Caudate nucleus (tissue), 63 donors: ENCODE measurements at places on chromosomes 2 and 18.

DNA sequence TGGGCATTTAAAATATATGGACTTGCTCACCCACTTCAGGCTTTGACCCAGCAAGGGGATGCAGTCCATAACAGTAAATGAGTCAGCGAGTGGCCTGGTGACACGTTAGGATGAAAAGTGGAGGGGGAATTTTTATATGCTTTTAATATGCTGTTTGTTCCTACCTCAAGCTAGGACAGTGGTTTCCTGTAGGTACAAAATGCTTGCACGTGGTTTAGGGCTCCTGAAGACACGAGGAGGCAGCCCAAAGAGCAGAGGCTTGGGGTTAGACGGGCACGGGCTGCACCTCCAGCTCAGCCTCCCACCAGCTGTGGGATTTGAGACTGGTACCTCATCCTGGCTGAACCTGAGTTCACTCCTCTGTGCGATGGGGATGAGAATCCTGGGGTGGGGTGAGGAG is 306.2 kb upstream of the CXCR4 start:
- DNase-seq = no peak

GRCh38 chr18:32310774-32311173 is 120.9 kb downstream of the MEP1B start:
- DNase-seq = no peak

DNA sequence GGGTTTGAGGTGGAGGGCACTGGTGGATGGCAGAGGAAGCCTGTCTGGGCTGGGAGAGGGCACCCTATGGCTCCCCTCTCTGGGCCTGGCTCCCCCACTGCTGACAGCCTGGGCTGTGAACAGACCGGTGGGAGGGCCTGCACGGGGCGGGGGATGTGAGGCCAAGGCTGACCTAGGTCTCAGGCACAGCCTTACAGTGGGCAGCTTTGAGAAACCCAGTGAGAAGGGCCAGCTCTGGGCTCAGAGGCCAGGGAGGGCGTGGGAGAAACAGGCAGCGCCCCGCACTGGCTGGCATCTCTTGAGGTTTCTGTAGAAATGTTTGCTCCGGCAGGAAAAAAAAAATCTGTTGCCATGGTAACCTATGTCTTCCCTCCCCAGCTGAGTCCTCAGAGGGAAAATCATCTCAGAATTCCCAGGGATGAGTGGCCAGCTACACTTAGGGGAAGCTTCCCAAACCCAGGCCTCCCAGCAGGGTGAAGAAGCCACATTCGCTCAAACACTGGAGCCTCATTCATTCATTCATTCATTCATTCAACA is 71.7 kb upstream of the TAF1B start:
- DNase-seq = no peak

DNA sequence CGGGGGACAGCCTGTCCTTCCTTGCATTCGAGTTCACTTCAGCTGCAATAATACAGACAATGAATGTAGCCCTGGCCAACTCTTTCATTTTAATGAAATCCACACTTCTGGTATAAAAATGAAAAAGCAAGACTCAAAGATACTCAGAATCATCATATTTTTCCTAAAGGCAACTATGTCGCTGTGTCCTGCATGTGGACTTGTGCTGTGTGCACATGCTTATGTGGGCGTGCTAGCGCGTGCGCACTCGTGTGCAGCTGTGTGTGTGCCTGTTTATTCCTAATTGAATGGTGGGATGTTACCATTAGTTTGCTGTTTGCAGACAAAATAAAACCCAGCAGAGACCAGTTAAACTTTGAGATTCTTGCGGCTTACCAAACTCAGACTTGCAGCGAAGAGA is 49.6 kb downstream of the SMIM21 start:
- no peak for DNase-seq

DNA sequence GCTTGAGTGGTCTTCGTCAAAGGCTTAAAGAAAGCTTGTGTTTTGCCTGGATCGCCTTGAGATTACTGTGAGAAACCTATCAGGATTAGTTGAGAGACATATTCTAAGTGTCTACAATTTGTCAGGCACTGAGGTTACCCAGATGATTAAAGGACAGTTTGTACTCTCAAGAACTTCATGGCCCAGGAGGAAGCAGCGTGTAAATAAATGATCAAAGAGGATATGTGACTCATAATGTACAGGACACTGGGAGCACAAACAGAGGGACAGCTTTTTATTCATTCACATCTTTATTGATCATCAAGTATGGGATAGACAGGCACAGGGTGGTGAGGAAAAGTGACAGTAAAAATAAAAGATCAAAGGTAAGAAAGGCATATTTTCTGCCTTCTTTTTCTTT is 152.6 kb upstream of the FSHR start:
- DNase-seq = no peak

- DNase-seq = no peak
Measured at GRCh38 chr2:124762388-124762787, 737.3 kb downstream of the CNTNAP5 start.

- DNase-seq = no peak
Measured at GRCh38 chr2:124668161-124668560, 643.1 kb downstream of the CNTNAP5 start.

GRCh38 chr18:78146136-78147085 is 833.2 kb upstream of the SALL3 start:
- no peak for DNase-seq

- DNase-seq = no peak
Measured at GRCh38 chr2:85266146-85267041, 61.4 kb downstream of the TGOLN2 start.

DNA sequence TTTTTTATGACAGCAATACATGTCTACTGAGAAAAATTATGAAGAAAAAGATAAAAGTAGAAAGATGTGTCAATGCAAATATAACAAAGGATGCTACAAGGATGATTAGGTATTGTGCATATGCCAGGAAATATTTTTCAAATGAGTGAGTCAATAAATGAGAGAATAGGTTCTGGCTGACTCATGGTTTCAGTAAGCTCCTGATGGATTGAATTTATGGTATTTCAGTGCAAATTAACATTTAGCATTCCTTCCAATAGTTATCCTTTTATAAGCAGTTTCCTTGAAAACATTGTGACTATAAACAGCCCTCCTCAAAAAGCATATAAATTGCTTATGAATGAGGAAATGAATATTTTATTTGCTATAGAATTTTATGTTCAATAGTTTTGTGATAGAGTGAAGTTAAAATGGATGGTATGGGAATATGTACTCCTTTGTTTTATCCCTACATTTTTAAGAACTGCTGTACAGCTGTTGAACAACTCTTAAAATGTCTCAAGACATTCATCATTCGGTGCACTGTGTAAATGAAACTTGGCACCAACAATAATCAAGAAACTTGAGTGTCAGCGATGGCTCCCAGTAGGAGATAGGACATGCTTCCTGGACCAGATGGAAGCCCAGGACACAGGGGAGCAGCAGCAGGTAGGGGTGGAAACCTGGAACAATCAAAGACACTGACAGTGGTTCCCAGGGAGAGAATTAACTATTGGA is 144.7 kb downstream of the PMAIP1 start:
- DNase-seq = no peak

GRCh38 chr2:85772841-85773491 is 19.2 kb downstream of the ATOH8 start:
- no peak for DNase-seq

- DNase-seq = no peak
Measured at GRCh38 chr2:204743393-204743960, 198.2 kb downstream of the PARD3B start.

DNA sequence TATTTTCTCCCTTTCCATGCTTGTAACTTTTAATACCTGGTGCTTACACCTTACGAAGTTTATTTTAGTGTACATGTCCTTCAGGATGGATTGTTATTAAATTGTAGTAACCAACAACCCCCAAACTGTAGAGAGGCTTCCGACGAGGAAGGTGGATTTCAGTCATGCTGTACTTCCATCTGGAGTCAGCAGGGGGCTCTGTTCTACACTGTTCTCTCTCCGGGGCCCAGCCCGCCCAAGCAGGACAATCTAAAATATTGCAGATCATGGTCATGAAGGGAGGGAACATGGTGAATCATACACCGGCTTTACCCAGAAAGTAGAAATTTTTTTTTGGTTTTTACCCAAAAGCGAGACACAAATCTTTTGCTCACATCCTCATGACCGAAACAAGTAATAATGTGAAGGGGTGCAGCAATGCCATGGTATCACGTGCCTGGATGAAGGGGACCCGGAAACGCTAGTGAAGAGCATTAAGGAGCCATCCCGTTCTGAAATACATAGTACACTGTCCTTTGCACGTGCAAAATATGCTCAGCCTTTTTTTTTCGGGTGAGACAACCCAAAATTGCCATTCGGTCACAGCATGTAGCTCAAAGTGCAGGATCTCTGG is 884.8 kb downstream of the EPHA4 start:
- DNase-seq = peak; percentile 17

DNA sequence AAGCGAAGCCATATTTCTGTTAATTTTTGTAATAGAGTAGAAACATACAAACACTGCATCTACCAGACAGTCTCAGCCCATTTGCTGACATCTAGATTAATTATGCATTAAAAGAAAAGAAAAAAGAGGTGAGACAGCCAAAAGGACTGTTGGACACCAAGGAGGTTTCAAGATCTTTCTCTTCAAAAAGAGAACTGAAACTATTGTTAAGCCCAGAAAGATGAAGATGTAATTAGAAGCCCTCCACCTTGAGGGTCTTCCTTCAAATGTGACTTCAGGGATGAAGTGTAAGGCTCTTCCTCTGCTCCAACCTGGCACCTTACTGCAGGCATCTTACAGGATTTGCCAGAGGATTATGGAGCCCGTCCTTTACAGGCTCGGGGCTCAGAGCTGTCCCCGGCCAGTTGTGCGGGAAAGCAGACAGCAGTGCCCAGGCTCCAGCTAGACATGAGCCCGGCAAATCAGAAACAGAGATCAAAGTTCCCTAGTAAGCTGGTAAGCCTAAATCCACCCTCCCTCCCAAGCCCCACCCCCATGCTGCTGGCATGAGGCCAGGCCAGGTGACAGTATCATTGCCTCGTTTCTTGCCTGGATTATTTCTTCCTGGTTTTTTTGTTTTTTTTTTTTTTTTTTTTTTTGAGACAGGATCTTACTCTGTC is 38.9 kb downstream of the ADI1 start:
- no peak for DNase-seq

DNA sequence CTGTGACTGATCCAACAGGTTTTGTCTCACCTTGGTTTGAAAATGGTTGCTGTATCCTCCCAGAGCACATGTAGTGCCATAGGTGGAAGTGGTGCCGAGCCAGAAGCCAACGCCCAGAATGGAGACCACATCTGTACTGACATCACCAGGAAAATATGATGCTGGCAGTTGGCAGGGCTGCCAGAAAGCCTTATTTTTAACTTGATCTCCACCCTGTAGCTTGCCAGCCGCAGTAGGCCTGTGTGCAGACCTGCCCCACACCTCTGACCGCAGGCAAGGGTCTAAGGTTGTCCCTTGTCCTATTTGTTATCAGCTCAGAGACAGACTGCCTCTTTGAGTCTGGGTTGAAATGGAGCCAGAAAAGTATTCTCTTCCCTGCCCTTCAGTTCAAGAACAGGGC is 123.5 kb upstream of the EML6 start:
- no peak for DNase-seq

- DNase-seq = no peak
Measured at GRCh38 chr2:102013206-102014040, 21.7 kb downstream of the IL1R2 start.

GRCh38 chr2:98355881-98356280 is 9.6 kb downstream of the CNGA3 start:
- DNase-seq = no peak

- no peak for DNase-seq
Measured at GRCh38 chr2:85692039-85692645, 2.0 kb upstream of the GNLY start.

- DNase-seq = no peak
Measured at GRCh38 chr2:111688482-111688881, 195.5 kb downstream of the ANAPC1 start.

DNA sequence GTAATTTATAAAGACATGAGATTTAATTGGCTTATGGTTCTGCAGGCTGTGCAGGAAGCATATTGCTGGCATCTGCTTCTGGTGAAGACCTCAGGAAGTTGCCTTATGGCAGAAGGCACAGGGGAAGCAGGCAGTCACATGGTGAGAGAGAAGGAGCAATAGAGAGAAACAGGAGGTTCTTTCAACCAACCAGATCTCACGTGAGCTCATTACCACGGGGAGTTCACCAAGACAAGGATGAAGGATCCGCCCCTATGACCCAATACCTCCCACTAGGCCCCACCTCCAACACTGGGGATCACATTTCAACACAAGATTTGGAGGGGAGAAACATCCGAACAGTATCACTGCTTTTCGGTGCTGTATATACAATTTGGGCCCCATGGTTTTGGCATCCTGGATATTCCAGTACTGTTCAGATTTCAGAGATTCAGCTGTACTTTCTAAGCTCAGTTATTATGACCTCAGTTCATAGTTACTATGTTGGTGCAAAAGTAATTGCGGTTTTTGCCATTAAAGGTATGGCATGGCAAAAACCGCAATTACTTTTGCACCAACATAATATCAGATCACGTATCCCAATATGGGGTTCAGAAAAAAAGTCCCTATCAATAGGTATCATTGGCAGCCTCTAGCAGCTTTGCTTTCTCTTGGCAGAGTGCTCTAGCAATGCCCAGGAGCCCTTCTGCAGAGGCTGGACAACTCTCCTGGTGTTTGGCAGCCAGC is 189.6 kb upstream of the SIX3 start:
- DNase-seq = no peak

DNA sequence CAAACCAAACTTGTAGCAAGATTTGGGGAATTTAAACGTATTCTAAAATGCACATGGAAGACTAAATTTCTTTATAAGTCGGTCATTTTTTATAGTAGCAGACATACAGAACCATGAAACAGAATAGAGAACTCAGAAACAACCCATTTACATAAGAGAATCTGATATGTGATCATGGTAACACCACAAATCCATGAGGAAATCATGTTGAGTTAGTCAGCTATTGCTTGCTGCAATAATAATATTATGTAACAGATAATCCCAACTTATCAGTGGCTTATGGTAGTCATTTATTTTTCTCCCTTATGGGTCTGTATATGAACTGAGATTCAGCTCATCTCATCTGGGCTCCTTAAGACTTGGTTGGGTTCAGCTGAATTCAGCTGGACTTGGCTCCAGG is 103.4 kb upstream of the SERTAD2 start:
- no peak for DNase-seq

GRCh38 chr2:151757861-151758260 is 23.6 kb upstream of the NEB start:
- no peak for DNase-seq

GRCh38 chr2:134375935-134376334 is 122.1 kb downstream of the MGAT5 start:
- no peak for DNase-seq

- DNase-seq = no peak
Measured at GRCh38 chr2:120017201-120017600, 4.3 kb downstream of the EPB41L5 start.

GRCh38 chr2:42353792-42354429 is 7.1 kb downstream of the COX7A2L start:
- DNase-seq = no peak
